Cardiac ventricle fibroblast (primary cell): ENCODE measurements at places on chromosomes 16 and 17. TPM values are rescaled to one million over a fixed set of nuclear protein-coding genes. Genes with fewer than 3 reads are reported as not detected.

SLC5A2 gene
- not detected in 2 replicates for total RNA-seq

JPH3 gene
- total RNA-seq, result not detected in 2 replicates

CCR7 gene
- 0.10 and 0.19 TPM in 2 replicates for total RNA-seq

SLC35G6 gene
- total RNA-seq, result not detected in 2 replicates

STXBP4 gene
- total RNA-seq, result 10.0 and 24.2 TPM in 2 replicates

ZNF19 gene
- total RNA-seq, result 1.8 and 3.3 TPM in 2 replicates
